DMS 273 treated with DMSO at 0.1 percent for 48 hours (cell line): ENCODE measurements at places on chromosomes 3 and 15.

- no peak for DNase-seq
Measured at GRCh38 chr15:33425142-33425541, 114.4 kb downstream of the RYR3 start.

DNA sequence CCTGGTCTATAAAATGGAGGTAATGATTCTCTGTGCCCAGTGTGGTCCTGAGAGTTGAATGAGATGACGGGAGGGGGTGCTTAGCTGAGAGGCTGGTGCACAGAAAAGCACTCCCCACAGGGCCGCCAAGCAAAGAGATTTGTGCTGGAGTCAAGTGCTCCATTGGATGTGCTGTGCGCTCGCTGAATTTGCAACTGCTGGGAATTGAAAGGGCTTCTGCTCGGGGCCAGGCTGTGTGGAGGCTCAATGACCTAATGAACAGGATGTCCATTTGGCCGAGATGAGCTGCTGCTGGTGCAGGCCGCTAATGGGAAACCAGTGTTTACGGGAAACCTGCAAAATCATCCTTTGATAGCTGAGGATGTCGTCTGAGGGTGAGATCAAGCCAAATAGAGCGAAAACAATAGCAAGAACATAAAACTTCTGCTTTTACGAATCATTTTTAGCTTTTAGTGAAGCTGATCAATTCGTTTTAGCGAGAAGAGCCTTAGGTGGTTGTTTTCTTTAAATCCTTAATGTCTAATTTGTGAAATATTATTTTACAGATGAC lies 211.7 kb downstream of the GABRG3 start:
- no peak for DNase-seq

GRCh38 chr3:177800561-177800960 lies 603.3 kb upstream of the TBL1XR1 start:
- no peak for DNase-seq

GRCh38 chr3:170159933-170160332 lies 21.6 kb downstream of the PHC3 start:
- no peak for DNase-seq

DNA sequence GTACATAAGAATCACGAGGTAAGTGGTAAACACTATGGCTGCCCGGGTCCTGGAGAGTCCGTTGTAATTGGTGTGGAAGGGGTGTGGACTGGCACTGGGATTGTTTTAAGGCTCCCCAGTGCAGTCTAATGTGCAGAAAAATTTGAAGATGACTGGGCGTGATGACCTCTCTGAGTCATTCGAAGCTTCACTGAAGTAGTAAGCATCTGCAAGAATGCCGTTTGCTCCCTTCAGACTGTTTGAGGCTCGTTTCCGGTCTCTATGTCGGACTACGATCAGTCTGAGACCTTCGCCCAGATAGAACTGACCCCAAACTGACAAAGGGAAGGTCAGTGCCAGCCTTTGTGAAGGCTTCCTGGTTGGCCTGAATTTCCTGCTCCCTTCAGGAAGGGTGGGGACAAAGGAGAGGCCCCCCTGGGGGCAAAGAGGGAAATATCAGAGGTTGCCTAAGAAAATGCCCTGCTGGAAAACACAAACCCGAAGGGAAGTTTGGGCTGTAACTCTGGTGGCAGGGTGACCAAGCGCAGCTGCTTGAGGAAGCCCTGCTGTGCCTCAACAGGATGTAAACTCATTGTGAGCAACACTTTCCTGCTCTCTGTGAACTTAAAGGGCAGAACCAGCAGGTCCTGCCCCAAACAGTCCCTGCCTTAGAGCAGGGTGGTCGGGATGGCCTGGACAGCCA lies 34.6 kb downstream of the BTD start:
- DNase-seq: no peak

DNA sequence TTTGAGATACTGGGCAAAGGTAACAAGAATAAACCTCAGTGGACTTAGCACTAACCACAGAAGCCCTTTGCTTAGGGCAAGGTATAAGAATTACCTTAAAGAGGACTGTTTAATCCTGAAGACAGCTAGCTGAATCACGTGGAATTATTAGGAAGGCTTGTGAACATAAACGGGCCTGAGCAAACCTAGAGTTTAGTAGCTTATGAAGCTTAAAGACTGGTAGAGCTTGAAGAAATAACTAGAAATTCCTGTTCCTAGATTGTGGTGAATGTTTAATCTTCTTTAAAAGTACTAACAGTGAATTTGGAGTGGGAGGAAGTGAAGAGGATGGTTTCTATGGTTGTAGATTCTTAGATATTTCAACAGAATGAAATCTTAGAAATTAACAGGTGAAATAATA lies 428.9 kb upstream of the THRB start:
- no peak for DNase-seq

DNA sequence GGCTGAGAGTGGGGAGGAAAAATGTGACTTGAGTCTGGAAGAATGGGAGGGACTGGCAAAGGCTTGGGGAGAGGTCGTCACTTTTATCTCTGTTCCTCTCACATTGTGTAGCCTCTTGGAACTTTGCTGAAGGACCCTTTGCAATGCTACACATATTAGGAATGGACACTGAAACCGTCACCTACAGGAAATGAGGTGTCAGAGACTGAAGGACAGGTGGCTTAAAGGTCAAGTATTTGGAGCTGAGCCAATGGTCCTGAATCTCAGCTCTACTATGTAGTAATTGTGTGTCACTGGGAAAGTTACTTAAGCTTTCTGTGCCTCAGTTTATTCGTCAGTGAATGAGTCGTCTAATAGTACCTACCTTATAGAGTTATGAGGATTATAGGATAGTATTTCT lies 14.7 kb downstream of the MCTP2 start:
- DNase-seq: no peak

DNA sequence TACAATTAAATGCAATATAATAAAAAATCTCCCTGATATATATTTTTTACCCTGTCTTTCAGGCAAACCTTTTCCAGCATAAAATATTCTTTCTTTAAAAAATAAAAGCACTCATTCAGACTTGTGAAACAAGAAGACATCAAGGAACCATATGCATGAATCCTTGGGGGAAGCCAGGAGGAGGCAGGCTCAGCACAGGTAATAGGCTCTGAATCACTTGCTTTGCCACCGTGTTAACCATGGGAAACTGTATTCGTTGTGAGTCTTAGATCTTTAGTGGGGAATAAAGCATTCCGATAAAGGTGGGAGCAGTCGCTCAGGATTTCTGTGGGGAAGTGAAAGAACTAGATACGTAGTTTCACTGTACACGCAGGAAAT lies 42.4 kb downstream of the FBN1 start:
- no peak for DNase-seq

- DNase-seq: no peak
Measured at GRCh38 chr3:66957367-66957766, 40.7 kb upstream of the KBTBD8 start.

DNA sequence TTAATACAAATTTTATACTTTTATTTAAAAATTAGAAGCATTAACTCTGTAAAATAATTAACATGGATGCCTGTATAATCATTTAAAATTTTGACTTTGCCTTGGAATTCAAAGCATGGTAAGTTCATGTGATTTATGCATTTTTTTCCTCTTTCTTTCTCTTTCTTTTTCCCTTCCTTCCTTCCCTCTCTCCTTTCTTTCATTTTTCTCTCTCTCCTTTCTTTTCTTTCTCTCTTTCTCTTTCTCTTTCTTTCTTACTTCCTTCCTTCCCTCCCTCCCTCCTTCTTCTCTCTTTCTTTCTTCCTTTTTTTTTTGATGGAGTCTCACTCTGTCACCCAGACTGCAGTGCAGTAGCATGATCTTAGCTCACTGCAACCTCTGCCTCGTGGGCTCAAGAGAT lies 53.8 kb upstream of the P3H2 start:
- DNase-seq: no peak

GRCh38 chr3:36918050-36918449 lies 26.8 kb downstream of the TRANK1 start:
- no peak for DNase-seq
